ENCODE measurements at places on chromosomes 16 and 17.

GRCh38 chr17:63124536-63124935, 158.5 kb downstream of the TANC2 start:
- no peak for DNase-seq

DNA sequence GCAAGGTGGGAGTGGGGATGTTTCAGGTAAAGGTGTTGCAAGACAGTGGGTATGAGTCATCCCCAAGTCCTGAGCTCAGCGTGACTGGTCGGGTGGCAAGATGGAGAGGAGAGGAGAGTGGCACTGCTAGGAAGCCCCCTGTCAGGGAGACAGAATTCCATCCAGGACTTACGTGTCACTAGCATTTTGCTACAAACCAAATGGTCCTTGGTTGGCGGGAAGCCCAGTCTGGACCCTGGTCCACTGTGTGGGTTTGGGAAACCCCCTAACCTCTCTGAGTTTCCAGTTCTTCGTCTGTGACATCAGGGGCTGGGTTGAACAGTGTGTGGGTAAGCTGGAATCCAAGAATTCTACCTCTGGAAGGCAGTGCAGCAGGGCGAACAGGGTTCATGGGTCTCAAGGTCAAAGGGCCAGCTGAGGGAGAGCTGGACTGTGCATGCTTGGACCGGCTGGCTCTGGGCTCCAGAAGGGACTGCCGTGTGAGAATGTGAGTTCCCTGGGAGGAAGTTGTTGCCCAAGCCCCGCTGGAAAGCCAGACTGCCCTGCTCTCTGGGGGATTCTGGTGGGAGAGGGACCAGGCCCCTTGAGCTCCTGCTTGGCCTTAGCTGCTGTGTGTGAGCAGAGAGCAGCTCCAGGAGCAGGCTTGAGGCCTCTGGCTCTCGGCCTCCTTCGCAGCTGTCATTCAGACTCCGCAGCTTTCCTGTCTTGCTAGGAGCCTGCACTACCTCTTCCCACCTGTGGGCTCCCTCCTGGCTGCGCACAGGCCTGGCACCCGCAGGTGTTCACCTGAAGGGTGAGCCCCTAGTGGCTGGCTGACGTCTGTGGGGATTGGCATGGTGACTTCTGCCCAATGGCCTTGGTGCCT, 84.6 kb downstream of the NT5M start:
- DNase-seq: no peak

- no peak for DNase-seq
Observed at GRCh38 chr17:57739402-57740234, 5.5 kb downstream of the CCDC182 start.

GRCh38 chr16:49183911-49184310, 97.7 kb downstream of the CBLN1 start:
- DNase-seq: no peak

DNA sequence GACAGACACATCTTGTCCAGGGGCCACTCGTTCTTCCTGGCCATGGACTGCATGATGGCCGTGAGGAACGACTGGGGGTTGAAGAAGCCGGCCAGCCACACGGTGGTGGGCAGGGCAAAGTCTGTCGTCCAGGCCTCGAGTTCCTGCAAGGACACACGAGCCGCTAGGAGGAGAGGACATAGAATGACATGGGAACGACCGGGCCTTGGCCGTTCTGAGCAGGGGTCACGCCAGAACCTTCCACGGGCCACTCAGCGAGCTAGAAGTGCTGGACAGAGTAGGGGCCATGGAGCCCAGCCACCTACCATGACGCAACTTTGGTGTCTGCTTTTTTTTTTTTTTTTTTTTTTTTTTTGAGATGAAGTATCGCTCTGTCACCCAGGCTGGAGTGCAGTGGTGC, 47.0 kb downstream of the PGS1 start:
- no peak for DNase-seq

- no peak for DNase-seq
Observed at GRCh38 chr16:10200637-10201586, 18.7 kb upstream of the GRIN2A start.

- DNase-seq: no peak
Observed at GRCh38 chr17:44024271-44024663, 9.5 kb upstream of the TMEM101 start.

DNA sequence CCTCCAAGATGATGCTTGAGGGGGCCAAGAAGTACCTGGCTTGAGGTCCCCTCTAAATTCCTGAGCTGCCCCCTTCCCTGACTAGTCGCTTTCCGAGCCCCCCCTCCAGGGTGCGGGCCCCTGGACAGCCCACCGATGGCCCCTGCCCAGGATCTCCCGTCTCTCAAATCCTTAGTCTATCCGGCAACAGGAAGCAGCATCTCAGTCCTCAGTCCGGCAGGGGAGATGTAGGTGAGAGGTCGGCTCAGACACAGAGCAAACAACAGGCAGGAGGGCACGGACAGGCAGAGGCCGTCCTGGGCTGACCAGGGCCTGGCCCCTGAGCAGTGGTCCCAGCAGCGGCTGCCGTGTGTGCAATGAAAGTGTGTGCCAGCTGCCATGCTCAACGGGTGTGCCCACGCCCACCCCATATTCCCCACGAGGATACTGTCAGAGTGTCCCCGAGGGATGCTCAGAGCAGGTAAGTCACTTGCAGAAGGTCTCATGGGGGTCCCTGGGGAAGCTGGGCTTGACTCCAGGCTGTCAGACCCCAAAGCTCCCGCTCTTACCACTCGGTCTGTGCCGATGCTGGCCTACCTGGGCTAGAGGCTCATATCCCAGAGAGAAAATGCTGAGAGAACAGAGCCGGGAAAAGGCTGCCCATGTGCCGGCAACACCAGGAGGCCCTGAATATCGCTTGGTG, 7.2 kb downstream of the SLC43A2 start:
- DNase-seq: no peak

GRCh38 chr17:5780476-5780875, 196.2 kb upstream of the NLRP1 start:
- no peak for DNase-seq

- DNase-seq: peak; percentile 71
Observed at GRCh38 chr17:65137021-65137939, at the start of gene RGS9. Gene RGS9, plus strand, starts transcription at chr17:65137370. Its CDS starts 171 bp downstream, at chr17:65137541.

DNA sequence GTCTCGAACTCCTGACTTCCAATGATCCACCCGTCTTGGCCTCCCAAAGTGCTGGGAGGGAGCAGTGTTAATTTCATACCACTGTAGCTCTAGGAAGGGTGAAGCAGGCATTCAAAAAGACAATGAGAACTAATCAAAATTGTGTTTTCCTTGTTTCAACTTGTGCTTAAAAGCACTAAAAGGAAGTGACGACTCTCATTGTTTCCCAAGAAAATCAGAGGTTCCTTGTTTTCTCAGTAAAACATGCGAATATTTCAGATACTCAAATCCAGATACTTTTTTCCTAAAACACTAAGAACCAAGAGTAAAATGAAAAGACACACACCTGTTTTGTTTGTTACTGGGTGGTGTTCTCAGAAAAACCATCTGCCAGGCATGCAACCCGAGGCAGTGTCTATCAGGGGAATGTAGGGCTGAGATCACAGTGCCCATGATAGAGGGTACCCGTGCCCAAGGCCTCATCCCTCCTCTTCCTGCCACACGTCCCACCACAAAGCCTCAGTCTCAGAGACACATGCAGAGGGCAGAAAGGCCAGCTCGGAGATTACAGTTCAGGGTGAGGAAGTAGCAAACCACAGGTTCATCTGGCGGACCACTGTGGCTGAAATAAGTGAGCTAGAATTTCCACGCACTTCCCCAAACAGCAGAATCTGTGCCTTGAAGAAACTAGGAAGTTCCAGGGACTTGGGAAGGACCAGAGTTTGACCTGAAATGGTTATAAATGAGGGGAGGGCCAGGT, 33.7 kb downstream of the GINS3 start:
- DNase-seq: no peak

DNA sequence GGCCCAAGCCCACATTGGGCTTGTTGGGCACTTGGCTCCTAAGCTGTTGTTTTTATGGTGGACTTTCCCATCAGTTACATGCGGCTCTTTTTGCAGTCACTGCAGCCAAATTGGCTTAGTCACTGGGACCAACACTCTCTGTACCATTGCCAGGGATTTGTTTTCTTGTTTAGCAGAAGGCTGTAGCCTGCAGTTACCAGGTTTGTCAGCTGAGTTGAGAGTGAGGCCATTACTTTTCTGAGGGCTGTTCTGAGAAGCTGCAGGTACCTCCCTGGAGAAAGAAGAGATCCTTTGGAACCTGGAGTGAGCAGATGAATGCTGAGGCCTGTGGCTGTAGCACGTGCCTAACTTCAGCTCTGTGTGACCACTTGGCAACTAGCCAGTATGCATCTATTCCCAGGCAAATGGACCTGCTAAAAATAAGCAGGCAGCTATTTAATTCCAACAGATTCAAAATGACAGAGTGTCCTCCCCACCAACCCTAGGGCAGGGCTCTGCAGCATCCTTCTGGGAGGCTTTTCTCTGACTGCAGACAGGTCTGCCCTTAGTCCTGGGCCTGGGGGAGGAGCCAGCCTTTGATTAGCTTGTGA, 12.9 kb downstream of the AKAP1 start:
- DNase-seq: no peak

GRCh38 chr17:67107811-67108775, 63.7 kb downstream of the CACNG1 start:
- no peak for DNase-seq

DNA sequence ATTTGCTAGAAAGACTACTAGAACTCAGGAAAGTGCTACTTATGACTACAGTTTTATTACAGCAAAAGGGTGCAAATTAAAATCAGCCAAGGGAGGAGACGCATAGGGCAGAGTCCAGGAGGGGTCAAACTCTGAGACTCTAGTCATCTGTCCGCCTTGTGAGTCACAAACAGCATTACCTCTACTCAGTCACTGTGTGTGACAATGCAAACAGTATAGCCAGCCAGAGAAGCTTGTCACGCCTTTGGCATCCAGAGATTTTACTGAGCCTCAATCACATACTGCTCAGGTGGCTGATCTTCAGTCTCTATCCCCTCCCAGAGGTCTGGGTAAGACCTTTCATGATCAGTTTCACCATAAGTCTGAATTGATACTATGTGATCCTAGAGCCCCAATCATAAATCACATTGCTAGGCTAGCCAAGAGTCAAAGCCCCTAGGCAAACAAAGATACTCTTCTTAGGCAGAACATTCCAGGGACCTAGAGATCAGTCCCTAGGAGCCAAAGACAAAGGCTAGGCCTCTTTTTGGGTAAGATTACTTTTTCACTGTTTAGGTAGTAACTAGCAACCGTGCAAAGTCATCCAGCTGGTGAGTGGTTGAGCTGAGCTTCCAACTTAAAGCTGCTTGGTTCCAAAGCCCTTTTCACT, 48.8 kb upstream of the CLEC19A start:
- DNase-seq: no peak

DNA sequence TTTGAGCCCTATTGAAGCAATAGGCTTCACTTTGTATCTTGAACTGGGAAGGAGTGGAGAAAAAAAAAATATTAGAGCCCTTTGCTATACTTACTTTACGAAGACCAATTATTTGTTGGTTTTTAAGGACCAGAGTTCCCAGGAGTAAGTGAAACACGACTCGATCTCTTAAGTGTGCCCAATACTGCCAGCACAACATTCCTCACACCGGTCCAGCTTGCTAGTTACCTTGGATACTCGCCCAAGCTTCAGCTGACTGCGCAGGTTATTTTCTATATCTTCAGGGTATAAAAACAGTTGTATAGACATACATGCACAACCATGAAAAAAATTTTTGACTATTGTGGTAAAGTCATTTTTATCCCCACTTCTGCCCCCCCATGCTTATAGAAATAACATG, 72.1 kb downstream of the RPTOR start:
- DNase-seq: no peak

- no peak for DNase-seq
Observed at GRCh38 chr16:3073448-3073847, 8.0 kb downstream of the IL32 start.

GRCh38 chr17:46935658-46936266, 12.8 kb downstream of the GOSR2 start:
- no peak for DNase-seq

GRCh38 chr16:57630931-57631845, 2.8 kb downstream of the ADGRG1 start:
- no peak for DNase-seq

GRCh38 chr17:38605411-38605840, 326 bp downstream of the SRCIN1 start:
- DNase-seq: no peak

DNA sequence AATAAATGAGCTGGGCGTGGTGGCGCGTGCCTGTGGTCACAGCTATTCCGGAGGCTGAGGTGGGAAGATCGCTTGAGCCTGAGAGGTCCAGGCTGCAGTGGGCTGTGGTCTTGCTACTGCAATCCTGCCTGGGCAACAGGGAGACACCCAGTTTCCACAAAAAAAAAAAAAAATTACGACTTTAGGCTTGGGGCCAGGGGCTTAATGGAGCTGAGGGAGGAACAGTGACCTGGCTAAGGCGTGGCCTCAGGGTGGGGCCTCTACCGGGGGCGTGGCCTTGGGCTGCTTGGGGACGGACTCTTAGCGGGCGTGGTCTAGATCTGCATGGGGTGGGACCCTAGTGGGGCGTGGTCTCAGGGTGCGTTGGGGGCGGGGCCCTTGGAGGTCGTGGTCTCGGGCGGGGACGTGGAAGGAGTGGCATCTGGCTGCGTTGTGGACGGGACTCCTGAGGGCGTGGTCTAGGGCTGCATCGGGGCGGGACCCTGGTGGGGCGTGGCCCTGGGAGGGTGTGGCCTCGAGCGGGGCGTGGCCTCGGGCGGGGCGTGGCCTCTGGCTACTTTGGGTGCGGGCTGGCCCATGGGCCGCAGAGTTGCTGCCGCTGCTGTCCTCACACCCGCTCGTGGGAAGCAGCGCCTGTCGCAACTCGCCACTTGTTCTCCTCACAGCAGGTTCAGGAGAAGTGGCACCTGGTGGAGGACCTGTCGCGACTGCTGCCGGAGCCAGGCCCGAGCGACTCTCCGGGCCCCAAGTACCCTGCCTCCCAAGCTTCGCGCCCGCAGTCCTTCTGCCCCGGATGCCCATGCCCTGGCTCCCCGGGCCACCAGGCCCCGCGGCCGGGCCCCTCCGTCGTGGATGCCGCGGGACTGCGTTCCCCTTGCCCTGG, 5.8 kb upstream of the C17orf99 start:
- DNase-seq: peak; percentile 97

DNA sequence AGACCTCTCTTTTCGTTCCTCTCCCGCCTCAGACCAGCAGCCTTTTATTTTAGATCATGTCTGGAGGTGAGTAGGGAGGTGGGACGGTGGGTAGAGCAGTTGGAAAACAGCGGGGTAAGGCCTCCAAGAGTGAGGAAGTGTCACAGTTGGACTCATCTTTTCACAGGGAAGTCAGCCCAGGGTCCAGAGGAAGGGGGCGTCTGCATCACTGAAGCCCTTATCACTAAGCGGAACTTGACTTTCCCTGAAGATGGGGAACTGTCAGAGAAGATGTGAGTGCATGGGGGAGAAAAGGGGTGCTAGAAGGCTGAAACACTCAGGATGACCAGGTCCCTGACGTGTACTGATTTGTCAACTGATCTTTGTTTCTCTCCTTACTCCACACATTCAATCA, 461 bp downstream of the LRRC46 start:
- no peak for DNase-seq
